AML-193 (cell line): ENCODE measurements at places on chromosomes 3 and 15.

- no peak for DNase-seq
Observed at GRCh38 chr15:35440265-35440664, 105.7 kb downstream of the DPH6 start.

GRCh38 chr3:196557236-196557635 lies 11.1 kb downstream of the WDR53 start:
- no peak for DNase-seq

GRCh38 chr3:138398791-138399575 lies 35.4 kb upstream of the ESYT3 start:
- no peak for DNase-seq

DNA sequence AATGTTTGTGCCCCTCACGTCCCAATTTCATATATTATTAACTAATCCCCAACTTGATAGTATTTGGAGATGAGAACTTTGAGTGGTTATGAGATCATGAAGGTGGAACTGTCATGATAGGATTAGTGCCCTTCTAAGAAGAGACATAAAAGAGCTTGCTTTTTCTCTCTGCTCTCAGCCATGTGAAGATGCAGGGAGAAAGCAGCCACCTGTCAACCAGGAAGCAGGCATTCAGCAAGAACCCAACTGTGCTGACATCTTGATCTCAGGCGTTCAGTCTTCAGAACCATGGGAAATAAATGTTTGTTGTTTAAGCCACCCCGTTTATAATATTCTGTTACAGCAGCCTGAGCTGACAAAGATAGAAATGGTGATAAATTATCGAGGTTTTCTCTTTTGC lies 278.7 kb upstream of the KCNMB2 start:
- no peak for DNase-seq

GRCh38 chr3:99634881-99635280 lies 3.5 kb upstream of the COL8A1 start:
- no peak for DNase-seq

- DNase-seq, result no peak
Observed at GRCh38 chr3:143237077-143237627, 117.6 kb downstream of the CHST2 start.

GRCh38 chr3:5210926-5211325 lies 23.4 kb downstream of the EDEM1 start:
- no peak for DNase-seq

DNA sequence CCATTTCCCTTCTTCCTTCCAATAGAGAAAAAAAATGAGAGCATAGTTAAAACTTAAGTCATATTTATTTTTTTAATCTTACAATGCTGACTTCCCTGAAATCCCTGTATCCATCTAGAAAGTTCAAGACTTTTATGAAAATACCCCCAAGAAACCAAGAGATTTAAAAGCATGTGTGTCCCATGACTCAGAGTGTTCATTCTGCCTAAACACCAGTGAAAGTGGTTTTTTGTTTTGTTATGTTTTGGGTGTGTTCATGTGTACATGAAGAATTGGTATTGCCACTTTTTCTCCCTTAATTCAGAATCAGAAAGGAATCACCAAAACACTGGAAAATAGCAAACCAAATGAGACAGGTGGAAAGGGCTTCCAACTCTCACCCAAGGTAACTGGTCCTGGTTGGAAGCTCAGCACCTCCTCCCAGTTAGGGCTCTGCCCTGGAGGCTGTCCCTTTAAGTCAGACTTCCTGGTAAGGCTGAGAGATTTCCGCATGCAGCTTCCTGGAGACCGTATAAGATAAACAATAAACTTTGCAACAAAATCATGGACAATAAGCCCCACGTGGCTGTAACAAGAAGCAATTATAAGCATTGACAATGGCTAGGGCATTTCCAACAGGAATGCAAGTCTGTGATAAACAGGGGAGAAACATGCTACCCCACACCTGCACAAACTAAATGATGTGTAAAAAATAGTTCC lies 121.9 kb upstream of the ARHGEF3 start:
- no peak for DNase-seq

DNA sequence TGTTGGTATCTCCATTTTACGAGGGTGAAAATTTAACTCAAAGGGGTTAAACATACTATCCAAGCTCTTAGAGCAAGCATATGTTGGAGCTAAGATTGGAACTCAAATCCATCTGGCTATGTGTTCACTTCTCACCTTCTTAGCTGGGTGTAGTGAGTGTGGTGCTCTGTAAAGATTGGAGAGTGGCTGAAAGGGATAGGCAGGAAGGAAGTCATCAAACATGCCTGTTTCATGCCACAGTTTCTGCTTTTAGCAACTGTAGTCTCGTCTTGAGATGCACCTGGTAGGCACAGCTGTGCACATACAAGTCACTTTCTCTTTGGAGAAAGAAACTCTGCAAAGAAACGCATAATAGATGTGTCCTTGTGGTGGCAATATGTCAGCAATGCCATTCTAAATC lies 189.1 kb upstream of the MDFIC2 start:
- no peak for DNase-seq

GRCh38 chr15:39084674-39085530 lies 496.0 kb upstream of the THBS1 start:
- DNase-seq, result peak; percentile 62

DNA sequence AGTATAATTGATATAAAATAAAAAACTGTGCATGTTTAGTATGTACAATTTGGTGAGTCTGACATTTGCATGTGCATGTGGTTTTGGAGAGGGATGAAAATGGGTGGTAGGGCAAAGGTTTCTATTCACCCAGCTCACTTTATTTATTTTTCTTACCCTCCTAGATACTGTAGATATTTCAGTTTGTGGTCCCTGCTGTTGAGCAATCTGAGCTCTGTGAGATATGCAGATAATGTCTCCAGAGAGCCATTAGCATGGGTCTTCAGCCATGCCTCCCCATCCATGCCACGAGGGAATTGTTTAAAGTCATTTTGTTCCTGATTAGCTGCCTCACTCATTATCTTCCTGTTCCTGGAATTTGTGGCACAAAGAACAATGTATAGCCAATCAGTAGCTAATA lies 44.4 kb upstream of the B3GALNT1 start:
- DNase-seq, result no peak

- DNase-seq, result no peak
Observed at GRCh38 chr3:131716943-131717342, 214.2 kb upstream of the MRPL3 start.

GRCh38 chr3:74661672-74662071 lies 47.2 kb upstream of the CNTN3 start:
- no peak for DNase-seq

GRCh38 chr15:101772921-101773320 lies 30.4 kb upstream of the OR4F6 start:
- no peak for DNase-seq

GRCh38 chr15:77702211-77702957 lies 69.7 kb upstream of the LINGO1 start:
- DNase-seq, result no peak

DNA sequence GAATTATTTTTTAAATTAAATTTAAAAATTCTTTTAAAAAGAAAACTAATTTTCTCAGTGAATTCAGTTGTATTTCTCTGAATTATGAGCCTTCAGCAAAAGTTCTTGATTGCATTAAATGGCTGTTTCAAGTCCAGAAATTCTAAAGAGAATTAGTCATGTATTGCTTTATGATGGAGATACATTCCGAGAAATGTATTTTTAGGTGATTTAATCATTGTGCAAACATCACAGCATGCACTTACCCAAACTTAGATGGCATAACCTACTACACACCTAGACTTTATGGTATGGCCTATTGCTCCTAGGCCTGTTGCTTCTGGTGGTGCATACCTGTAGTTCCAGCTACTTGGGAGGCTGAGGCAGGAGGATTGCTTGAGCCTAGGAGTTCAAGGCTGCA lies 44.3 kb upstream of the GCNT3 start:
- DNase-seq, result no peak

DNA sequence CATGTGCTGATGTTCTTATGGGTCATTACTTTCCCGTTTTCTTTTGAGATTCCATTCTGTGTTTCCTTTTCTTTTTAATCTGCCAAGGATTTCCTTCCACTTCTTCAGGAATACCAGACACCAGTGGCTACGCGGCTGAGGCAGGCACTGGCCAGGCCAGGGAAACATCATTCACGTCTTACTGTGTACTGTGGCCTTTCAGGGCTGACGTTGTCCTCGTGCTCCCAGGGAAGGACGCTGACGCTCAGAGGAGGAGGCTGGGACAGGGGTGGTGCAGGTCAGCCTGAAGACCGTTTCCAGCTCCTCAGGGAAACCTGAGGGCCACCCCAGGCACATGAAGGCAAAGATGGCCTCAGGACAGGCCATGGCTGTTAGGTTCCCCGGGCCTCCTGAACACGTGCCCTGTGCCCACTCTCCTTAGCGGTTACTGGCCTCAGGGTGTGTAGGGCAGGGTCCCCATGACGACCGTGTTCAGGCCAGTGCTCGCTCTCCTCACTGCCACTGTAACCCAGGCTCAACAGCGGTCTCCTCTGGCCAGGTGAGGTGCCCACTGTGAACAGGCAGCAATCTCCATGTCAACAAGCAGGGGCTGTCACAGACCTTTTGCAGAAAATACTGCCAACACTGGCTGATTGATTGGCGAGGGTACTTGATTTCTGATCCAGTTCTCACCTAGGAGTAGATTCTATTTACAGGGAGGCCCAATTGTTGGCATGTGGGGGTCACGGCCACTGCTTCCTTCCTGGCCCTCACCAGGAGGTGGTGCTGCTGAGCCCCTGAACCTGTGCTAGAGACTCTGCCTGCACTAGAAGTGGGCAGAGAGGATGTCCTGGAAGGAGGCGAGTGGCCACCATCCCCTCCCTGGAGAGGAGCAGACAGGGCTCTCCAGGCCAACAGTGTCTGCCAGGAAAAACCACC lies 169.5 kb downstream of the ATP10A start:
- peak; percentile 18 for DNase-seq

GRCh38 chr3:180283251-180283650 lies 246.5 kb upstream of the PEX5L start:
- DNase-seq, result no peak

DNA sequence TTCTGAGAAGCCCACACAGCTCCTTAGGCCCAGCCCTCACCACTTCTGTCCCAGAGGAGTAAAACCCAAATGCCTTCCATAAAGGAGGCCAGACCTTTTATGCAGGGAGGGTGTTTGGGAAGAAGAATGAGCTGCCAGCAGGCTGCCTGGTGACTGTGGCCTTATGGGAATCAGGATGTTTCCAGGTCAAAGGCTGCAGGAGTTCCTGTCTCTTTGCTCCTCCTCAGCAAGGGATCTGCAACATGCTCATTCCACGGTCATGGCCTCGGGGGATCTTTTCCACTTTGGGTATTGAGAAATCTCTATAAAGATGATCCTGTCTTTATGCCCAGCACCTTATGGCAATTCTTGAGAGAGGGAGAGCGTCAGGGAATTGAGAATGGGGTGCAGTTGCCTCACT lies 25.2 kb upstream of the MAGEF1 start:
- no peak for DNase-seq

GRCh38 chr3:79253704-79254103 lies 514.1 kb downstream of the ROBO1 start:
- DNase-seq, result peak; percentile 23

GRCh38 chr3:191301017-191301416 lies 28.2 kb upstream of the CCDC50 start:
- DNase-seq, result no peak

DNA sequence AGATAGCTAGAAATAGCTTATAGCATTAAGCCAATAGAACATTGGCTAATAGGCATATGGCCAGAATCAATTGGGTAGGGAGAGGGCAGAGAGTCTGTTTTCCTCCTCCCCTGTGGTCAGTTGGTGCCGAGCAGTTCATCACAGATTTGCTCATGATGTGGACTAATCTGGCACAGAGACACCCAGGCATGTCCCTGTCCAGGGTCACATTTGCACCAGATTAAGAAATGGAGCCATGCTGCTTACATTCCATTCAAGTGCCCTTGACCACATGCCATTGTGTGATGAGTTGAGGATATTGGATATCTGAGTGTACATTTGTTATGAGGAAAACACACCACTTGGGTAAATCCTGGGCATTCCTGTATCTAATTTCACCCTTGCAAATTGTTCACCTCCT lies 53.4 kb downstream of the USP13 start:
- no peak for DNase-seq

DNA sequence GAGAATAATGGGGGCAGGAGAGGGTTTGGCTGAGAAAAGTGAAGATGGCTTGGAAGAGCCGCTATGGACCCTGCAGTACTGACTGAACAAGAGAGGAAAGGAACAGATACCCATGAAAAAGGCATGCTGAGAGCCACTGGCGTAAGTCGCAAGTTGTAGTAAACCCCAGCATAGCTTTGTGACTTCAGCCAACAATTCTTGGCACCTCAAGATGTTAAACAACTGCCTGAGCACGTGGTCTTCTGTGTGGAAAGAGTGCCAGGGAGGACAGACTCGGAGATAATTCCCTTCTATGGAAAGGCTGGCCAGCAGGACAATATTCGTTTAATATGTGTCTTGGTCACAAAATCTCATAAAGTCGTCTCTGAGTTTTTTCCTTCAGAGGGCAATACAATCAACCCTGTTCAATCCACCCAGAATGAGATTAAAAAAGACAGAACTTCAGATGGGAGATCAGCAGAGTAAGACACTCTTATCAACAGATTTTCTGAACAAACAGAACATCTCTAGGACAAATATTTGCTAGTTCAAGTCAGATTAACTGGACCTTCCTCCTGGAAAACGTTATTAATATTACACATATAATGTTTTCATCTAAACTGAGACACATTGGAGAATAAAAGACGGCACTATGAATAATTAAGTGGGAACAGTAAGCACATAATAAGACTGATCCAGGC lies 49.2 kb downstream of the NEK10 start:
- DNase-seq, result no peak

DNA sequence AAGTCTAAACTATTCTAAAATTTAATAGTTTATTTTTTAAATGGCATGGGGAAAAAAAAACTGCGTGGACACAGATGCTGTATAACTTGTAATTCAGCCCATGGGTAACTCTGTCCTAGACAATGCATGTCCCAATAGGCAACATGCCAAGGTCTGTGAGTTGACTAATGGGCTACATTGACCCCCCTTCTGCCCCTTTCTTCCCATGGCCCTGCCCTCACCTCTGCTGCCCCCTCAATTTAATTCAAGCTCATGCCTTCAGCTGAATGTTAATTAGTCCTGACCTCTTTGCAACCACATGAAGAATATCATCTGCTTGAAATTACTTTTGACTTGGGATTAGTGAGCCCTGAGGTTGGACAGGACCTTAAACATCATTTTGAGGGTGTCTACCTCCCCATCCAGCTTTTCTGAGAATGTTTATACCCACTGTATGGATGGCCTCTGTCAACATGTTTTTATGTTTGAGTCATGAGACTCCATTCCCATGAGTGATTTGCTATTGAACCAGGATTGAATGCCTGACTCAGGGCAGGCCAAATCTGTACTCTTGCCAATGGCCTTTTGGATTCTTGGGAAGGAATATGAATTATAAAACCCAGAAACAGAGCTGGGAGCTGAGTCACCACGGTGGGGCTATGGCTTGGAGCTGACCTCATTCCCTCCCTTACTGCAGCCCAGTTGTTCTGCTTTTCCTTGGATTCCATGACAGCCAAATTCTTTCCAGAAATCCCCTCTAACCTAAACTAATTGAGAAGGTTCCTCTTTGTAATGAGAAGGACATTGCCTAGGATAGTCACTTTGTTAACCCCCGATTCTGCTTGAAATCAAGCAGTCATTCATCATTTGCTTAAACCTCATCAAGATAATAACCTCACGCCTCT lies 33.5 kb upstream of the PDE8A start:
- no peak for DNase-seq

GRCh38 chr3:99599894-99600293 lies 38.5 kb upstream of the COL8A1 start:
- no peak for DNase-seq

GRCh38 chr15:92170897-92171296 lies 222.8 kb upstream of the ST8SIA2 start:
- no peak for DNase-seq
